ENCODE measurements at places on chromosomes 3 and 15. TPM values are rescaled to one million over a fixed set of nuclear protein-coding genes. Genes with fewer than 3 reads are reported as not detected.

- no peak for DNase-seq
- no peaks in the 10 kb centered on the region for H3K27me3 ChIP-seq
- H3K36me3 ChIP-seq: no peaks in the 10 kb centered on the region
- no peak overlapping the region for H3K4me3 ChIP-seq
Observed at GRCh38 chr3:78798266-78798832, 969.4 kb downstream of the ROBO1 start.

- H3K4me3 ChIP-seq: no peak overlapping the region
- peaks cover 28% of the 10 kb centered on the region for H3K4me1 ChIP-seq
- no peaks in the 10 kb centered on the region for H3K27me3 ChIP-seq
- no peaks in the 10 kb centered on the region for H3K36me3 ChIP-seq
Observed at GRCh38 chr3:43770426-43771103, 79.8 kb downstream of the ABHD5 start.

DNA sequence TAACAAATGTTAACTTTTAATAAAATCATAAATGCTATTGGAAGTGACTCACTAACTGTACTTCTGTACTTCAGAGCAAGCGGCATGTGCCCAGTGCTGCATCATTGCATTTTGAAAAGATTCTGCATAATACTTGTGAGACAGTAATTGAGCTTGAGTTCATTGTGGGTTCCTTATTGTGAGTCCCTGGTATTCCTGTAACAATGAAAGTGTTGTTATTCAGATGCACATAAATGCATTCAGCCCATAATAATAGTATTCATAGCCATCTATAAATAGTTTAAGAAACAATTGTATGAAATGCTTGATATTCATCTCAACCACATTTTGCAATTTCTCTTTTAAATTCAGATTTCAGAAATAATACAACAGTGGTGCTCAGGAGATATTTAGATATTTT, 976.4 kb downstream of the CADM2 start:
- H3K27me3 ChIP-seq: no peaks in the 10 kb centered on the region
- no peaks in the 10 kb centered on the region for H3K36me3 ChIP-seq
- no peak overlapping the region for H3K4me3 ChIP-seq
- H3K27ac ChIP-seq: no peak overlapping the region
- DNase-seq: no peak

DNA sequence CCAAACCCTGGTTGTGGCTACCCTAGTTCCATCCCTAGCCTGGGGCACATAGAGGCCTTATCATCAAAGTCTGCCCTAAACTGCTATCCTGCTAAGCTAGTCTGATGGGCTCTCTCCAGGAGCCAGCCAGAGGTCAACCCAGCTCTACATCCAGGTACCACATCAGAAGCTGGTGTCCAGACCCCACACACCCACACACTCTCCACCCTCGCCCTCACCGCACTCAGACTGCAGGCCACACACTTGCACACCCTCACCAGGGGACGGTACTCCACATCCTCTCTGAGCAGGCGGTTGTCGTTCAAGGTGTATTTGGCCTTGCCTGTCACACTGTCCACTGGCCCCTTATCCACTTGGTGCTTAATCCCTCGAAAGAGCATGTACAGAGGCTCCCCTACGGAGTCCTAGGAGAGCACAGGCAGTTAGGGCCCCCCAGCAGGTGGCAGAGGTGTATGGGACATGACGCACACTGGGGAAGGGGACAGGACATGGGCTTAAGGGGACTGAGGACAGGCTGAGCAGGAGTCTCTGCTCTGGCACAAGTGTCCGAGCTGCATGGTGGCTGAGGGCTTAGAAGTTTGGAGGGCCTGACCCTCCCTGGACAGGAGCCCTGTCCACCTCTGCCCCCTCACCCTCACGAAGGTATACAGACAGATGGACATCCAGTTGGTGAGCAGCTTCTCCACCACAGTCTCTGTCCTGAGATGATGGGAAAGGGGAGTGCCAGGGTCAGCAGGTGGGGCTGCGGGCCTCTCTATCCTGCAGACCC, 18.1 kb downstream of the PLXNB1 start:
- DNase-seq: no peak
- no peaks in the 10 kb centered on the region for H3K4me1 ChIP-seq
- H3K27me3 ChIP-seq: no peaks in the 10 kb centered on the region
- no peak overlapping the region for H3K27ac ChIP-seq
- H3K36me3 ChIP-seq: no peaks in the 10 kb centered on the region

DNA sequence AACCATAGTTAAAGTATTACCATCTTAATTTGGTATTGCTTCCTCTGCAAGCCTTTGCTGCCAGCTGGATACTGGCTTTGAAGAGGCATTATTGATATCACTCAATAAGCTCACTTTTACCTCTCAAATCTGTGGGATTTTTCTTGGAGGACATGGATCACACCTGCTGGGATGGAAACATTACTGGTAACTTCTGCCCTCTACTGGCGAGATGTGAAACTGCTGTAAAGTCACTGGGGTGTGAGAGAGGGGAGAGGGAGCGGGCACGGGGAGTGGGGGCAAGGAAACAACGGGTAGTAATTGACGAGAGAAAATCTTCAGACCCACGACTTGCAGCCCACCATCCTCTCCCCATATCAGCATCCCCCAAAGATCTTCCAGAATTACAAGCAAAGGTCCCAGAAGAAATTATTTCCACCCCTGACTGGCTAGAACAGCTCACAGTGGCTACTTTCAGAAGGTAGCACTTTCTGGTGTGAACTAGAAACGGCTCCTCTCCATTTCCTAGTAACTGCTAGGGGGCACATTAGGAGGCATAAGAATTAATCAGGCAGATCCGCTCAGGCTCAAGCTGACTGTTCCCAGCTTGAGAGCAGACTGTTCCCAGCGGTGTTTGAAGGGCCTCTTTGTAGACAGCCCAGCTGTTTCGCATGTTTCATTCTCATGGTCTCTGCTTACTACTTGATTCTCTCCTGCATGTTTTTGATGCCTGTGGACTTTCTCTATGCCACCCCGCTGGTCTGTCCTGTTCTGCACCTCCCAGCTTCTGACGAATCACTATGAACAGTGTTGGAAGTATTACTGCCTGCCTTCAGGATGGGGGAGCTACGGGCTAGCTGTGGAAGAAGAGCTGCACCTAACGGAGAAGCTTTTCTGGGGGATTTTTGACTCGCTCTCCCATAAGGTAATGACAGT, 230.4 kb upstream of the CHRM5 start:
- H3K36me3 ChIP-seq: no peaks in the 10 kb centered on the region
- no peak overlapping the region for H3K4me3 ChIP-seq
- peak; percentile 30 for DNase-seq
- H3K4me1 ChIP-seq: 0 out of 2 replicates have a peak, but pooled peaks cover 1% of the 10 kb centered on the region
- no peak overlapping the region for H3K27ac ChIP-seq
- H3K27me3 ChIP-seq: no peaks in the 10 kb centered on the region

- H3K4me1 ChIP-seq: no peaks in the 10 kb centered on the region
- H3K27ac ChIP-seq: no peak overlapping the region
- DNase-seq: no peak
- no peaks in the 10 kb centered on the region for H3K27me3 ChIP-seq
Observed at GRCh38 chr3:116200956-116201690, 244.2 kb downstream of the LSAMP start.

GRCh38 chr15:31306426-31307269, 20.0 kb upstream of the KLF13 start:
- no peaks in the 10 kb centered on the region for H3K4me1 ChIP-seq
- H3K27me3 ChIP-seq: no peaks in the 10 kb centered on the region
- DNase-seq: no peak
- H3K4me3 ChIP-seq: no peak overlapping the region
- H3K27ac ChIP-seq: no peak overlapping the region
- no peaks in the 10 kb centered on the region for H3K36me3 ChIP-seq

DNA sequence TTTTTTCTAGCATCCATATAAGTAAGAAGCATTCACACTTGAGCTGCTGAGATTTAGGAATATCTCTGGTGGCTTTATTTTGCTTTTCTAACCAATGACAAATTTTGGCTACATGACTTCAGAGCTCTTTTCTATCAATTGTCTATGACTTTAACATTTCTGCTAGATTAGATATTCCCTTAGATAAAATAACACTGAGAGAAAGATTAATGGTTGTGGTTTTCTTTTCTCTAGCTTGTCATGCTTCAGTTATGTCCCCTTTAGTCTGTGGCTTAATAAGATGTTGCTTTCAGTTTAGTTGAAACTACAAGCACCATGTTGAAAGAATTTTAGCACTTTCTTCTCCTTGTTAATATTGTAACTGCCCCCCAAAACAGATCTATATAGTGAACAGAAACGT, 665.6 kb upstream of the CCDC54 start:
- no peak overlapping the region for H3K4me3 ChIP-seq
- peak overlapping the region; percentile 28 for H3K27ac ChIP-seq
- DNase-seq: no peak
- no peaks in the 10 kb centered on the region for H3K27me3 ChIP-seq
- H3K4me1 ChIP-seq: peaks cover 4% of the 10 kb centered on the region
- H3K36me3 ChIP-seq: no peaks in the 10 kb centered on the region

- no peak overlapping the region for H3K27ac ChIP-seq
- H3K4me3 ChIP-seq: no peak overlapping the region
- H3K36me3 ChIP-seq: peaks cover 2% of the 10 kb centered on the region
- no peak for DNase-seq
- H3K27me3 ChIP-seq: no peaks in the 10 kb centered on the region
Observed at GRCh38 chr3:159749406-159749805, 239.2 kb upstream of the IL12A start.

- no peaks in the 10 kb centered on the region for H3K4me1 ChIP-seq
- H3K4me3 ChIP-seq: no peak overlapping the region
- no peaks in the 10 kb centered on the region for H3K27me3 ChIP-seq
- no peak for DNase-seq
- H3K36me3 ChIP-seq: no peaks in the 10 kb centered on the region
Observed at GRCh38 chr15:97165205-97165604, 795.3 kb upstream of the ARRDC4 start.

The ACKR2 gene
- not detected for total RNA-seq

The RLBP1 gene
- total RNA-seq: 0.16 TPM

The SCAANT1 gene
- total RNA-seq: not detected

The ALDH1A2 gene
- total RNA-seq: not detected

The CSTA gene
- not detected for total RNA-seq

Data from SJSA1 (cell line).